ENCODE measurements at places on chromosomes 11 and 22. TPM values are rescaled to one million over a fixed set of nuclear protein-coding genes. Genes with fewer than 3 reads are reported as not detected.

- DNase-seq = peak; percentile 49
Measured at GRCh38 chr22:24146194-24146616, 35.1 kb upstream of the SUSD2 start.

DNA sequence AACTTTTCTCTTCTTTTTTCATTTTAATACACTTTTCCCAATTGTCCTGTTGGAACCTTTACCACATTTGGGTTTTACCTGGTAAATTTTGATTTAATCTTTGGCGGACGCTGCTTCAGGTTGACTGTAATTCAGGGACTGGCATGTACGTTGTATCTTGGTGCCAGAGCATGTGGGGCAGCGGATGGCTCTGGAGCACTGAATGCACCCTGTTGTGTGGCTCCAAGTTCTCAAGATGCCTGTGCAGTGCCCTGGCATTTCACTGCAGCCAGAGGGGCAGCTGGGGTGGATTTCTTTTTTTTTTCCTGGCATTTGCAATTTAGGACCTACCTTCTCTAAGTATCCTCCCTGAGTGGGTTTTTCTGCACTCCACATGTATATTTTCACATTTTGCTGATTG lies 242.2 kb downstream of the BLID start:
- no peak for DNase-seq

DNA sequence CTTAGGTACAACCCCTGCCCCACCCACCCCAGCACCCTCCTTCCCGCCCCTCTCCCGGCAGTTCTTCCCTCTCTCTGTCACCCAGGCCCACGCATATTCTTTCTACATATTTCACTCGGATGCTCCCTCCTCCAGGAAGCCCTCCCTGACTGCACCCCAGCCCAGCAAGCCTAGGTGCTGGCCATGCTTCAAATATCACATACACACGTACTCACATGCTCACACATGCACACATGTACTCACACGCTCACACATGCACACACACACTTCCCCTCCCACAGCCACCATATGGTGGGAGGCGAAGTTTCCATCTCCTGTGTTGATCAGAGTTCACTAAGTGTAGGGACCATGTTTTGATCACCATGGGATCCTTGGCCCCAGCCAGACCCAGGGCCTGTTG lies 90.4 kb downstream of the WNT7B start:
- no peak for DNase-seq

GRCh38 chr22:31439808-31440207 lies 40.4 kb downstream of the DRG1 start:
- no peak for DNase-seq

GRCh38 chr11:396511-396947 lies 2.5 kb downstream of the PKP3 start:
- DNase-seq = no peak

DNA sequence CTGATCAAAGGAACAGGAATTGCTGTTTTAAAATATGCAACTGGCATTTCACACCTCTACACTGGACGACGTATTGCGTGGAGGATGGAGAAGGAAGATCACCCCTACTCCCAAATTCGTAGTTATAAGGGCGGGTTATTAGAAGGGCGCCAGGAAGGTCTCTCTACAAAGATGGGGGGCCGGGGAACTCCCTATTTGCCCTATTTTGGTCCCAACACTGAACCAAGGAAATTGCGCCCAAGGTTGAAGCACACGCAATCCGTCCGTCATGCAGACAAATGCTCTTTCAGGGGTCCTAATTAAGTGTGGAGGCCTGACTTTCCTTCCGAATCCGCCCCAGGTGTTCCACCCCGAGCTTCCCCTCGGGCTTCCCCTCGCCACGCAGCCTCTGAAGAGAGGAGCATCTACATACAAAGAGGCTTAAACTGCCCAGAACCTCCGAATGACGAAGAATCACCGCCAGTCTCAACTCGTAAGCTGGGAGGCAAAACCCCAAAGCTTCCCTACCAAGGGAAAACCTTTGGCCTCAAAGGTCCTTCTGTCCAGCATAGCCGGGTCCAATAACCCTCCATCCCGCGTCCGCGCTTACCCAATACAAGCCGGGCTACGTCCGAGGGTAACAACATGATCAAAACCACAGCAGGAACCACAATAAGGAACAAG lies 396 bp downstream of the NPAT start:
- DNase-seq = no peak

GRCh38 chr22:31148953-31149627 lies 8.8 kb upstream of the PLA2G3 start:
- peak; percentile 36 for DNase-seq

- no peak for DNase-seq
Measured at GRCh38 chr11:102806296-102806695, 8.3 kb upstream of the MMP1 start.

- DNase-seq = no peak
Measured at GRCh38 chr22:43013355-43014315, 1.3 kb downstream of the PACSIN2 start.

GRCh38 chr11:65663639-65664200 lies 1.0 kb upstream of the RELA start:
- peak; percentile 50 for DNase-seq

DNA sequence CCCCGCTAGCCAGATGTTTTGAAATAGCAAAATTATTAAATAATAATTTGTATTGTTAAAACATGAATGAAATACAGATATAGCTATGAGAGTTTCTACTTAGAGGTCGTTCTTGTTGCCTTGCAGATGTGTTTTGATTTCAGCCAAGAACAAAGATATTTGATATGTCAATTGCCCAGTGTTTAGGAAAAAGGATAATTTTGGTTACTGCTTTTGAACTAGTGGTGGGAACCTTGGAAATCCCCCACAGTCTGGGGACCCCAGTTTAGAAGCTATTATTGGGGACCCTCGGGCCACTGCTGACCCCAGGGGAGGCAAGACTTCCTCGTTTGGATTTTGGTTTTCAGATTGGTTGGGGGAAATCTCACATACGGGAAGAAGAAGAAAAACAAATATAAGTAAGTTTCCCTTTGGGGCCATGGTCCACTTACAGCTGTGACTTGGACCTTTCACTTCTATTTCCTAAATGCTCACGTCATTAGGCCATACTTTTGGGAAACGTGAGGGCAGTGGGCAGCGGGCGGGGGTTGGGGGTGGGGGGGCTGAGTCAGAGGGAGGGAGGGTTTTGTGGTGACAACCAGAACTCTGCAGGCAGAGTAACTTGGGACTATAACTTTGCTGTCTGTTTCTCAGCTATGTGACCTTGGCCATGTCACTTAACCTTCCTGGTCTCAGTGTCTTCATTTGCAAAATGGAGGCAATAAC lies 37.0 kb downstream of the LDLRAD3 start:
- no peak for DNase-seq

- DNase-seq = no peak
Measured at GRCh38 chr11:16356761-16357393, 531 bp upstream of the SOX6 start.

DNA sequence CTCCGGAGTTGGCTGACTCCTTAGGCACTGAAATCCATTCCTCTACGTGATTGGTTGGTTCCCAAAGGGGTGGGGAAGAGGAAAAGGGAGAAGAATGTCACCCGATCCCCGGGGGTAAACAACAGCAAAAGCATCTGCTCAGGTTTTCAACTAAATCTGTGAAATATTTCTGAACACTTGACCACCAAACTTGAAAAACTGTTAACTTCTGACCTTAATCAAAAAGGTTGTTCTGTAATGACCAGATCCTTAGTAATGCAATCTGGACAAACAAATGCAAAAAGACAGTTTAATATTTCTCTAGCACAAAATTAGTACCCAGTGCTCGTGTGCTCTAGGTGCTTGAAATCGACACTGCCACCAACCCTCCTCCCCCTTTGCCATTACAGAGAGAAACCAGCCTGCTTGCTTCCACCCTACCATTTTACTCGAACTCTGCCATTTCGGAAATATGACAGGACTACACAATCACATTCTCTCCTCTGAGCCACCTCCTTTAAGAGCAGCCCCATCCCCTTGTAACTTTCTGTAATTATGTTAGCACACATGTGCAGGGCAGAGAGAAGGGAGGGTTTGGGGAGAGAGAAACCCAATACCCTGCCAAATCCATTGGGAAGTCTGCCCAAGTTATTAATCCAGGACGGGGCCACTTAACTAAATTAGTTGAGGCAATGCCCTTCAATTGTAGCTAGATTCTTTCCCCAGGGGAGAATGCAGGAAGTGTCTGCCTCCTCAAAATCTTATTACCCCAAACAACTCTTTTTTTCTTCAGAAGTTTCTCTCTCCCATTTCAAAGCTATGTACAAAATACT lies 113.8 kb downstream of the RBFOX2 start:
- no peak for DNase-seq

GRCh38 chr11:75202195-75202594 lies 38.4 kb upstream of the TPBGL start:
- DNase-seq = no peak

DNA sequence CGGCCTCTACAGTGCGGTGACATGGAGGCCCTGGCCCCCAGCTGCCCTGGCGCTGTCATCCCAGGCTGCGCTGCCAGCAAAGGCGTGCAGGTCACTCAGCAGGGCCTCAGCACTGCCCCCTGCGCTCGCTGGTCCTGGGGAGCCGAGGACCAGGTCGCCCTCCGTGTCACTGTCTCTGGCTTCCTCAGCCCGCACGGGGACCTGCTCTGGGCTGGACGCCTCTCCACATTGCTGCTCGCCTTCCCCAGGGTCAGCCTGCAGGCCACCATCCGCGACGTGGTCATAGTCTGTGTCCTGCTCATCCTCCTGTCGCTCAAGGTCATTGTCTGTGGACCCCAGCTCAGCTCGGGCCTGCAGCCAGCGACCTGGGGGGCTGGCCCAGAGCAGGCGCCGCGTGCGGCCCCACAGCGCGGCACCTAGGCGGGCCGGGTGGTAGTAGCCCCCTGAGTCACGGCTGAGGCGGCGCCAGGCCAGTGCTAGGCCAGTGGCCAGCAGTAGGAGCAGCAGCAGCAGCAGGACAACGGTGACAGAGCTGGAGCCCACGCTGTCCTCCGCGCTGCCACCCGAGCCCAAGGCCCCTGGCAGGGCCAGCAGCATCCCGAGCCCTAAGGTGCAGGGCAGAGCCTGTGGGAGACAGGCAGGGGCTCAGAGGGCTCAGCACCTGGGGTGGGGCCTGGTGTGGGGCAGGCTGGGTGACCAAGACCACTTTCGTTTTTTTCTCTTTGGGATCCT lies 1.6 kb downstream of the PTPRCAP start:
- DNase-seq = no peak

DNA sequence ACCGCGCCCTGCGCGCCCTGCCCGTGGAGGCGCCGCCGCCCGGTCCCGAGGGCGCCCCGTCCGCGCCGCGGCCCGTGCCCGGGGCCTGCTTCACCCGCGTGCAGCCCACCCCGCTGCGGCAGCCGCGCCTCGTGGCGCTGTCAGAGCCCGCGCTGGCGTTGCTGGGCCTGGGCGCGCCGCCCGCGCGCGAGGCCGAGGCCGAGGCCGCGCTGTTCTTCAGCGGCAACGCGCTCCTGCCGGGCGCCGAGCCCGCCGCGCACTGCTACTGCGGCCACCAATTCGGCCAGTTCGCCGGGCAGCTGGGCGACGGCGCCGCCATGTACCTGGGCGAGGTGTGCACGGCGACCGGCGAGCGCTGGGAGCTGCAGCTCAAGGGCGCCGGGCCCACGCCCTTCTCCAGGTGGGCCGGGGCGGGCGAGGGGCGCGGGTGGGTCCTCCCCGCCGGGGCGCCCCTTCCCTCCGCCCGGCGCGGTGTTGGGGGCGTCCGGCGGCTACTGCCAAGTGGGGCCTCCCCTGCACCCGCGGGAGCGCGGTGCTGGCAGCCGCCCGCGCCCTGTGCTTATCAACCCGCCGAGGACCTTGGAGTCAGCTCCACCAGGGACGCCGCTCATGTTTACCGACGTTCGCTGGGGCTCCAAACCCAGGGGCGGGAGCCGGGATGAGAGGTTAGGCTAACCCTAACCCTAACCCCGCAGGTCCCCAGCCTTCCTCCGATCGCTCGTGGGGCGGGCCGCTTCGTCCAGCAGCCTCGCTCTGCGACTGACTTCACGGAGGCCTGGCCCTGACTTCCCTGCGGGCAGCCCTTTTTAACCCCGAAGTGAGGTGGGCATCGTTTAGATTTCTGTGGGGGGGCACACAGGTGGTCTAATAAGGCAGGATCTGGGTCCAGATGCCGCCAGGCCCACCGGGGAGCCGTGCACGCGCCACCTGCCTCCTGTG lies 649 bp downstream of the SELENOO start:
- DNase-seq = no peak

- DNase-seq = no peak
Measured at GRCh38 chr22:38285018-38285417, 12.2 kb upstream of the TMEM184B start.

- DNase-seq = no peak
Measured at GRCh38 chr11:114448749-114449482, 9.6 kb downstream of the REXO2 start.

- DNase-seq = no peak
Measured at GRCh38 chr22:36116127-36116526, 44.4 kb downstream of the APOL3 start.

- DNase-seq = no peak
Measured at GRCh38 chr22:20644071-20644642, 129.8 kb upstream of the SERPIND1 start.

DNA sequence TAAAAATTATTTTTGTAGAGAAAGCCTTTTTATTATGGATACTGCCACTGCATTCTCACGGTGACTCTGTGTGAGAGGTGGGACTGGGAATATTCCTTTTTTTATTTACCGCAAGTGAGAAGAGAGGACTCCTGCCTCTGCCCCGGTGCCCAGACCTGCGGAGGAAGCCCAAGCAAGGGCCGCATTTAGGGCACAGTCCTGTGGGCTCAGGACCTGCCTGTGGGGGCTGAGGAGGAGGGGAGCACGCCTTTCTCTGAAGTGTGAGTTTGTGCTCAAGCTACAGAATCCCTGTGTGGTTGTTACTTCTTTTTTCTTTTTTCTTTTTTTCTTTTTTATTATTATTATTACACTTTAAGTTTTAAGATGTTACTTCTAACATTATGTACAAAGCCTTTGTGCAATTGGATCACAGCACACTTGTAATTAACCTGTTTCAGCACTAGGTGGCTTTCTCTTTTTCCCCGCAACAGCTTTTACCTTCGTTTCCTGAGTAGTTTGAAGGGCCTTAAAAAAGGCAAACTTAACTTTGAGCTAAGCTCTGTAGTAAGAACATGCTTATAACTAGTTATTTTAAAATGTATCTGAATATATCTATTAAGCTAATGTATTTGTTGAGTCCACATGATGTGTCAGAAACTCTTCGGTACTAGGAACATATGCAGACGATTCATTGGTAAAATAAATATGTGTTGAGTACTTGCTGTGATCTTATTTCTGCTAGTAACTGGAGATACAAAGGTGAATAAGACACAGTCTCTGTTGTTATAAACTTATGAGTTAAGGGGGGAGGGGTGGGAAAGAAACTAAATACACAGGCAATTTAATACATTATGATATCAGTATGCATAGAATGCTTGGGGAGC lies 18.3 kb downstream of the AMOTL1 start:
- DNase-seq = peak; percentile 30

- DNase-seq = no peak
Measured at GRCh38 chr11:131874070-131874469, 503.7 kb downstream of the NTM start.

GRCh38 chr22:46132830-46133587 lies 17.3 kb upstream of the PPARA start:
- DNase-seq = no peak

SMC1B gene
- 0.58 TPM for total RNA-seq

FGF19 gene
- not detected for total RNA-seq

A4GALT gene
- total RNA-seq = 0.35 TPM

DPAGT1 gene
- 48.7 TPM for total RNA-seq

PGA5 gene
- not detected for total RNA-seq

SHANK3 gene
- 0.04 TPM for total RNA-seq

KRTAP5-7 gene
- not detected for total RNA-seq

VPREB3 gene
- total RNA-seq = not detected

KDM4D gene
- total RNA-seq = 0.84 TPM
